ENCODE measurements at places on chromosomes 1 and 21.

GRCh38 chr1:95744731-95745130 lies 510.7 kb downstream of the RWDD3 start:
- DNase-seq: no peak

DNA sequence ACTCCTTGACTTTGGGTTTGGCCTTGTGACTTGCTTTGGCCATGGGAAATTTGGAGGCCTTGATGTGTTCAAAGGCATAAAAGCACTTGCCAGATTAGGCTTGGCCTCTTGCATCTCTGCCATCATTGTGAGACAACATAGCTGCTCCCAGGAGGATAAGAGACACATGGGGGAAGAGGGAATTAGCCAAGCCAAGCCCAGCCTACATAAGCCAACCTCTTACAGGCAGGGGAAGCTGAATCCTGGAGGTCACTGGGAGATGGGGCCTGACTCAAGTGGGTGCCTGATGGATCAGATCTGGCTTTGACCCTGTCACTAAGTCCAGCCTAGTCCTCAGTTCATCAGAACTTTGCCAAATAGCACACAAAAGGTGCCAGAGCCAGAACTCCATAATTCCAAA lies 37.6 kb upstream of the HMGB4 start:
- no peak for DNase-seq

GRCh38 chr1:176795929-176796328 lies 333.0 kb downstream of the PAPPA2 start:
- DNase-seq: no peak

DNA sequence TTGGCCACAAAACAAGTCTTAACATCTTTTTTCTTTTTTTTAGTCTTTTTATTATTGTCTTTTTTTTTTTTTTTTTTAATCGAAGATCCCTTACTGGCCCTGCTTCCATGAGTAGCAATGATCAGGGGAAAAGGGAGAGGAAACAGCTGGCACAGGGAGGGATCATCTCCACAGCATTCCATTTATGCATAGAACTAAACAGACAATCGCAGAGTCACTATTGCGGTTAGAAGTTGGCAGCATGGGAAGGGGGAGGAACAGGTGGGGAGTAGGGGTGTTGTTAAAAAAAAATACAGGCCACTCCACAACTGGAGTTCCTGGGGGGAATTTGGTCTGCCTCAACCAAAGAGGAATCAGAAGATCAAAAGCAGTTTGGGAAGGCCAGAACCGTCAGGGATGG lies 55.4 kb downstream of the C1orf185 start:
- DNase-seq: no peak

- DNase-seq: no peak
Measured at GRCh38 chr1:36154335-36154734, 1.6 kb upstream of the MAP7D1 start.

- no peak for DNase-seq
Measured at GRCh38 chr1:24987875-24988557, 57.9 kb upstream of the RUNX3 start.

- DNase-seq: no peak
Measured at GRCh38 chr1:44076066-44076465, 42.6 kb upstream of the KLF17 start.

GRCh38 chr1:77089756-77090155 lies 129.5 kb downstream of the PIGK start:
- no peak for DNase-seq

- no peak for DNase-seq
Measured at GRCh38 chr1:230753191-230753585, 6.0 kb downstream of the CAPN9 start.

- no peak for DNase-seq
Measured at GRCh38 chr1:54371942-54372275, 34.3 kb downstream of the SSBP3 start.

DNA sequence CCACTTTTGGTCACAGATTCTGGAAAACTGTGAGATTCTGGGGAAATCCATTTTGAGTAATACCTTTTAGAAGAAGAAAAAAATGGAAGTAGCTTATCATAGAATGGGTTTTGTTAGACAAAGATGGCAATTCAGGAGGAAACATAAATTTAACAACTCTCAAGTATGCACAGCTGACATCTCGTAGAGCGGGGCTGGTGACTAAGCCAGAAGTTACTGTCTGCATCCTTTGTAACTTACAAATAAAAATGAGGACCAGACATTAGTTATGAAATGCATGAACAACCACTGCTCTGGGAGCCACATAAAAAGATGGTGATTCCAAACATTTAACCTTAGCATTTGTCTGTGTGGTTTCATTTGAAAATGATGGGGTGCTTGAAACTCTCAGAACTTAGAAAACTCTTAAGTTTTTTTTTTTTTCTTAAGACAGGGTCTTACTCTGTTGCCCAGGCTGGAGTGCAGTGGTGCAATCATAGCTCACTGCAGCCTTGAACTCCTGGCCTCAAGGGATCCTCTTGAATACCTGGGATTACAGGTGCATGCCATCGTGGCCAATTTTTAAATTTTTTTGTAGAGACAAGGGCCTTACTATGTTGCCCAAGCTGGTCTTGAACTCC lies 49.2 kb upstream of the ATP5PO start:
- DNase-seq: no peak

GRCh38 chr1:177440821-177441220 lies 270.1 kb downstream of the BRINP2 start:
- DNase-seq: no peak

GRCh38 chr1:29162025-29162424 lies 19.7 kb downstream of the SRSF4 start:
- DNase-seq: no peak

- no peak for DNase-seq
Measured at GRCh38 chr1:172397221-172397620, 23.3 kb upstream of the C1orf105 start.

DNA sequence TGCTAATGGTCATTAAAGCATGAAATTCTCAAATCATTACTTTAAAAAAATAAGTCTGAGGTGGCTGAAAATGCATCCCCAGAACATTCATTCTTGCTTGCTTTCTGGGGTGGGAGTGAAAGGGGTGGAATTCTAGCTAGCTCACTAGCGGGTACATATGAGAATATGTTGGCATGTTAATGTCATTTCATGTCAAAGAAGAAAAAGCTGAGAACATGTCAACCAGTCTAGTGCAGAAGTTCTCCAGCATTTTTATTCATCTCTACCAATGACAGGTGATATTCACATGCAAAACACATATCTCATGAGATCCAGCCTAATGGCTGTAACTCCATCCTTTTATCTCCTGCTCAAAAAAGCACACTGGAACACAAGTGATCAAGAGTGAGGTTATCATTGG lies 49.1 kb downstream of the ZNHIT6 start:
- no peak for DNase-seq

- peak; percentile 15 for DNase-seq
Measured at GRCh38 chr21:38806153-38806941, 618 bp downstream of the ETS2 start.

DNA sequence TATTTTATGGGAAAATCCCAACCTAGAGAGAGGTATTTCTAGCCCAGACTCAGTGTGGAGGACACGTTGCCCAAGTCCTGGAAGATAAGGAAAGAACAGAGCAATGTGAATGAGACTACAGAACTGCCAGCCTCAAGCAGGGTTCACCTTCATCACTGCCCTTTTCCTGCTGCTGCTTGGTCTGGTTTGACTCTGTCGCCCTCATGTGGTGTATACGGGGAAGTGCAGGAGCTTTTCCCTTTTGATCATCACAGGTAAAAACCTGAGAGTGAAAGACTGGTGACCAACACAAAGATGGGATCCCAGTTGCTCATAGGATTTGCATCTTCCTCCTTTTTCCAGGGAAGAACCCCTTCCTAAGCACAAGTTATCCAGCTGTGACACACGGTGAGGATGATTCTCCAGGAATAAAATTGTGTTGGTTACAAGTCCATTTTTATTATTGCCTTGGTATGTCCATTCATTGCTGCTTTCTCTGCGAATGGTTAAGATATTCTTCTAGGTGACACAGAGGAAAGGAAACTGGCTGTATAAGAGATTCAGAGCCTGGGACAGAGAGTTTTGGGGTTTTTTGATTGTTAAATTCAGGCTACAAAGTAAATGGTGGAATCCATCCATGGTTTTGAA lies 89.5 kb upstream of the CD53 start:
- DNase-seq: no peak

DNA sequence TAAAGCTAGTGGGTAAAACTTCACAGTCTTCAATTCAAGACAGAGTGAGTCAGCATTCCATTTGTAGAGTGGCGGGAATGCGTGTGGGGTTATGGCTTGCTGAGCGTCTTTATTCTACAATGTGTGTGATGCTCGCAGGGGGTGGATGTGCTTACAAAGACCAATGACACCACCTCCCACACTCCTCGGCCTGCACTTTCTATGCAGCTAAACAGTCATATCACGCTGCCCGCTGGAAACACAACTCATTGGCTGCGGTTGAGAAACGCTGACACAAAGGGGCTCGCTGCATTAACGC lies 298.5 kb downstream of the PCP4 start:
- no peak for DNase-seq

DNA sequence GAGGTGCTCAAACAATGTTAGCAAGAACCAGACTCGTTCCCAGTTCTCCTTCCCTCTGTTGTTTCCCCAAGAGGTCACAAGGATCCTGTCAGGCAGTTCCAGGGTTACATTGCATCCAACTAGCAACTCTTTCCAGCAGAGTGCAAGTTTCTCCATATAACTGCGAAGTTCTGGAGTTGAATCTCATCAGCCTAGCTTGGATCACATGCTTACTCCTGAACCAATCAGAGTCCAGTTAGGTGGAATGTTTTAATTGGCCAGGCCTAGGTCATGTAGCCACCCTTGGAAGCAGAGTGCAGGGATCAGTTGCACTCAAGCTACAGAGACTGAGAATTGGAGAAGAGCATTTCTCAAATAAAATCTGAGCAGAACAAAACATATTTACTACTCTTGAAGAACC lies 15.9 kb upstream of the PIK3R3 start:
- DNase-seq: no peak

GRCh38 chr1:192140382-192140781 lies 17.9 kb upstream of the RGS18 start:
- DNase-seq: no peak

DNA sequence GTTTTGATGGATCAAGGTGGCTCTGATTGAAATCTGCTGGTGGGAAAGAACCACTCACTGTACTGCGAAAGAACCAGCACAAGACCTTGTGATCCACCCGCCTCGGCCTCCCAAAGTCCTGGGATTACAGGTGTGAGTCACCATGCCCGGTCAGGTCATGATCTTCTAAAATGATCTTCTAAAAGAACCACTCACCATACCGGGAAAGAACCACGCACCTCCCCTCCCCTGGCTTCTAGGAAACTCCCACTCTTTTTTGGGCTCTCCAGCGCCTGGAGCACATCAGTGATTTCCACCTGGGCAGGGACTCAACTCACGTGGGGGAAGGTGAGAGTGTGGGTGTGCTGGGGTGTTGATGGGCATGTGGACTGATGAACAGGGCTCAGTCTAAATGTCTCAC lies 7.9 kb upstream of the RAB7B start:
- no peak for DNase-seq

DNA sequence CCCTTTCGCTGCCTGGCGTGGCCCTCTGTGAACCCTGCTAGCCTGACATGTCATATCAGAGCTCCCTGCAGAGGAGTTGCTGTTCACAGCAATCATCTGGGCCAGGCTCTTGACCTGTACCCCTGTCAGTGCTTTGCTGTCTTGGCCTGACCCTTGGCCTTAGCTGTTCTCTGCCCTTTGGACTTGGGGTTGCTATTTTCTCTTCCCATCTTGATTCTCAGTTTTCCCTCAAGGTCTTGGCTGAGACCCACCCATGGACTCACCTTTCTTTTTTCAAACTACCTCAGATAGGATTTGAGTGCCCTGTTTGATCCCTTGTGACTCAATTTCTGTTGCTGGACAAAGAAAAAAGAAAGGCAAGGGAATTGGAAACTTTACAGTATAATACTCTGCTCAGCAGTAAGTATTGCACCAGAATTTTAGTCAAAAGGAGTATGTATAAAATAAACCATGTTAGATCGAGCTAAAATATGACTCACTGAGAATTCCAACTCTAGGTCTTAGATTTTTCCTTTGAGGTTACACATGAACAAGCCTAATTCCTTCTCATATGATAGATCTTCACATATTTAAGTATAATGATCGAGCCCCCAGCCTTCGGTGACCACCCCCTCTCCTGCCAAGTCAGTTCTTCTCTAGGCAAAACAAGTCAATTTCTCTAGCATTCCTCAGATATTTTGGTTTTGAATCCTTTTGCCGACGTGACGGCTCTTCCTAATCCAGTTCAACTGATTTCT lies 110.5 kb downstream of the NGF start:
- DNase-seq: no peak

DNA sequence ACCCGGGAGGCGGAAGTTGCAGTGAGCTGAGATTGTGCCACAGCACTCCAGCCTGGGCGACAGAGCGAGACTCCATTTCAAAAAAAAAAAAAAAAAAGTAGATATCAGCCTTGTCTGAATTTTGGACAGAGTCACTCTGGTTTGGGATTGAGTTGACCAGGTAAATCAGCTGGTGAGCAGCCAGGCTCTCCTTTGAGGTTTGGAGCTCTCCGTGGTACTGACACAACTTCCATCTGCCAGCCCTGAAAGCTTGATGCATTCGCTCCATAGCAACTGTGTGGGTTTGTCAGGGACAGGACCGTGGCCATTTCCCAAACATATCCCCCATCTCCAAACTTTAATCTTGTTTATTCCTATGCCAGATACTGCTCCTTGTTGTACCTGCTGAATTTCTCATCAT lies 155.2 kb downstream of the DMRTA2 start:
- DNase-seq: no peak

- no peak for DNase-seq
Measured at GRCh38 chr1:81889166-81889565, 88.4 kb downstream of the ADGRL2 start.

DNA sequence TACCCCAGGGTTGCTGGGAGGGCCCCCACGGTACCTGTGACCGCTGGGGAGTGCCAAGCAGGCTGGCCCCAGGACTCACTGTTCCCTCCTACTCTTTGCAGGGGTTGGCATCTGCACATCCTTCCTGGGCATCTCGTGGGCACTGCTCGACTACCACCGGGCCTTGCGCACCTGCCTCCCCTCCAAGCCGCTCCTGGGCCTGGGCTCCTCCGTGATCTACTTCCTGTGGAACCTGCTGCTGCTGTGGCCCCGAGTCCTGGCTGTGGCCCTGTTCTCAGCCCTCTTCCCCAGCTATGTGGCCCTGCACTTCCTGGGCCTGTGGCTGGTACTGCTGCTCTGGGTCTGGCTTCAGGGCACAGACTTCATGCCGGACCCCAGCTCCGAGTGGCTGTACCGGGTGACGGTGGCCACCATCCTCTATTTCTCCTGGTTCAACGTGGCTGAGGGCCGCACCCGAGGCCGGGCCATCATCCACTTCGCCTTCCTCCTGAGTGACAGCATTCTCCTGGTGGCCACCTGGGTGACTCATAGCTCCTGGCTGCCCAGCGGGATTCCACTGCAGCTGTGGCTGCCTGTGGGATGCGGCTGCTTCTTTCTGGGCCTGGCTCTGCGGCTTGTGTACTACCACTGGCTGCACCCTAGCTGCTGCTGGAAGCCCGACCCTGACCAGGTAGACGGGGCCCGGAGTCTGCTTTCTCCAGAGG lies 6.8 kb downstream of the XKR8 start:
- DNase-seq: no peak

All from activated T-helper 1 cell treated with Interleukin-2 at 50 U/mL for 16 hours (primary cell).